ENCODE measurements at places on chromosomes 12 and 14.
A peak's percentile ranks its signal among the peaks of the same experiment; 100 is the strongest.

- DNase-seq: no peak
Measured at GRCh38 chr12:28652239-28652638, 462.0 kb downstream of the CCDC91 start.

DNA sequence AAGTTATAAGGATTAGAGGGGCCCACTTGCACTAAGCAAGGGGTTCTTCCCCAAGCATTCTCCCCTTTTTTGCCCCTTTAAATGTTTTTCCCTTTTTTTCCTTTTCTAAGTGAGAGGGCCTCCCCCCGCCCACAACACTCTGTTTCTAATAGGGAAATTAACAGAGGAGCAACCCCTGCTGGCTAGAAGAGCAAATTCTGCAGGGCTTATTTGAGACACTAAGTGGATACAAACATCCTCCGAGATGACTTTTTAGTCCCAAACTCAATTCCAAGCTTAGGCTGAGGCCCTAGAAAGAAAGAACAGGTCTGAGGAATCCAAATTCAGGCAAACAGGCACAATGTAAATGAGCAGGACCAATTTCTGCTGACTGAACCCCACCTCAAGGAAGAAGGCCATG is 138.9 kb downstream of the GPR65 start:
- no peak for DNase-seq

GRCh38 chr12:48779869-48780268 is 9.0 kb downstream of the ADCY6 start:
- no peak for DNase-seq

- DNase-seq: no peak
Measured at GRCh38 chr12:82867762-82868500, 181.2 kb downstream of the TMTC2 start.

DNA sequence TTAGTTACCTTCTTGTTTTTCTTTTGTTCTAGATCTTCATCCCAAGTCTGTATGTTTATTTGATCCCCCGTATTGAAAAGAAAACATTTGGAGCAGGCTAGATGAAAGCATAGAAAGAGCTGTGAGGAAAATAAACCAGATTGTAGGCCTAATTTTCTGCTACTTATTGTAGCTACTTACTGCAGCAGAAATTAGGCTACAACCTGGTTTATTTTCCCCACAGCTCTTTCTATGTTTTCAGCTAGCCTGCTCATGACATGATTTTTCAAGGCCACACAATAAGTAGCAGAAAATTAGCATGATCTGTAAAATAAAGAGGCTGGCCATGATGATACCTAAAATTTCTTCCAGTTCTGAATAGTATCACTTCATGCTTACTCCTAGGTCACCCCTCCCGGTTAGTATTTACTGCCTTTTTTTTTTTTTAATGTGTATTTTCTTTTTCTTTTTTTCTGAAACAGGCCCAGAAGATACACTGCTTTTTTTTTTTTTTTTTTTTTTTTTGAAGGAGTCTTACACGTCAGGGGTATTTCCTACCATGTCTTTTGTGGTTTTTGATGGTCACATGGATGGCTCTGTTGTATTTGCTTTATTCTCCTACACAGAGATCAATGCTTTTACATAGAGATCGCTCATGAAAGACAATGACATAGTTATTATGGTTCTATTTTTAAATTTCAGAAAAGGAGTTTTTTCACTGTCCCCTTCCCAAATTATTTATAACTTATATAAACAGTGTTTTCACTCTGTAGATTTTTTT is 32.3 kb downstream of the BHLHE41 start:
- DNase-seq: no peak

DNA sequence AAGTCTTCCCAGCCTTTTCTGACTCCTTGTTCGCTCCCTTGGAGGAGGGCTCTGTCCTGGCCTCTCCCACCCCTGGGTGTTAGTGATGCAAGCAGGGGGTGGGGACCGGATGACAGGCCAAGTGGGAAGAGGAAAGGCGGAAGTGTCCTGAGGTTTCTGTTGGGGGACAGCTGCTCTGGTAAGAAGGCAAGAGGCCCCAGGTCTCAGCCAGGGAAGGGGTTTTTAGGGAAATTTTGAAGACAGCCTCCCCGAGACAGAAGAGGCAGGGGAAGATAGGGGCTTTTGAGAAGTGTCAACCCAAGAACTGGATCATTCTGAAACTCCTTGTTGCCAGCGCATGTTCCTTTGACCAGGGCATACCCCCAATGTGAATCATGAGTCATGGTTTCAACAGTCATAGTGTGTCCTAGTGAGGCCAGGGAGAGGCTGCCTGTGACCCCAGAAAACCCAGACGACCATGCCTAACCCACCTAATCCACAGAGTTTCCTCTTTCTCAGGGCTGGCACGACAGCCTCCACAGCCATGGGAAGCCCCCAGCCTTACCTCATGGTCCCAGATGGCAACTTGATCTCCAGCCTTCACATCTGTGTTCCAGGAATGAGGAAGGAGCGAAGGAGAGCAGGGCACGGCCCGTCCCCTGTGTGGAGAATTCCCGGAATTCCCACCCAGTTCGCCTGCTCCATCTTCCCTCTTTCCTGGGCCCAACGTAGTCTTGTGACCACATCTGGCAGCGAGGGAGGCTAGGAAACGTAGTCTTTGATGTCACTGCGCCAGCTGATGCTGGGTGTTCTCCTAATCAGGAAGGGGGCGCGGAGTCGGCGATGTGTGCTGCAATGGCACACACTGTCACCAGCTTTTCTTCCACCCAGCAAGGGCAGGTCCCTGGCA is 4.9 kb upstream of the GPR132 start:
- DNase-seq: peak; percentile 81

- no peak for DNase-seq
Measured at GRCh38 chr14:86203843-86204242, 673.9 kb downstream of the FLRT2 start.

- DNase-seq: no peak
Measured at GRCh38 chr12:113479216-113479589, 7.5 kb upstream of the LHX5 start.

GRCh38 chr12:46459861-46460545 is 87.4 kb upstream of the SLC38A2 start:
- no peak for DNase-seq

DNA sequence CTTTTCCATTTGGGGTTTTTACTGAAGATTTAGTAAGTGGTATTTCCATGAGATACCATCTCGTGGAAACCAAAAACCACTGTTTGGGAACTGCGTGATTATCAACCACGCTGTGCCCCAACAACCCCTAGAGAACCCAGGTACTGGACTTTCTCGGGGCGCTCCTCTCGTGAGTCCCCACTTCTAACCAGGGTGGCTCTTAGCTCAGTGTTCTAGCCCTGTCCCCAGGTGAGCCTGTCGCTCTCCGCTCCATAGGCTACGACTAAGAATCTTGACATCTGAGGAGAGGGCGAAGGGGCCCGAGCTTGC is 686 bp downstream of the MCRS1 start:
- DNase-seq: no peak

- DNase-seq: peak; percentile 67
Measured at GRCh38 chr14:98926146-98926545, 345.9 kb downstream of the BCL11B start.

GRCh38 chr14:104746071-104746545 is 6.8 kb upstream of the SIVA1 start:
- no peak for DNase-seq

GRCh38 chr12:124916374-124917134 is 2.1 kb upstream of the UBC start:
- DNase-seq: no peak

DNA sequence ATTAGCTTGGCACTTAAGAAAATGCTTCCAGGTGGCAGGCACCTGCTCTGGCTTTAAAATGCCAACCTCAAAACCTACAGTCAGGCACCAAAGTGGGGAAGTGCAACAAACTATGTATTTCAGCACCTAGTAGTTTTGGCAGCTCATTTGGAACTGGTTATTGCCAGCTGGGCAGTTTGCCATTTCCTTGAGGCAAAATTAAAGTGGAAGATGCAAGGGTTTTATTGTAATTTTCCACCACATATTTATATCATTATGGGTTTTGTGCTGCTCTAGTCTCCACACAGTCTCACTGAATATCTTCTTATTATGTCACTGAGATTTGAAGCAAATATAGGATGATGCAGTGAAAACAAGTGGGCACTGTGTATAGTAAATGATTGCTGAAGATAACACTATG is 117.0 kb downstream of the PRKD1 start:
- no peak for DNase-seq

- peak; percentile 49 for DNase-seq
Measured at GRCh38 chr14:76710056-76711010, 50.9 kb upstream of the VASH1 start.

- no peak for DNase-seq
Measured at GRCh38 chr14:95320078-95320895, 579 bp upstream of the CLMN start.

GRCh38 chr12:94074980-94075629 is 73.3 kb upstream of the PLXNC1 start:
- DNase-seq: no peak

DNA sequence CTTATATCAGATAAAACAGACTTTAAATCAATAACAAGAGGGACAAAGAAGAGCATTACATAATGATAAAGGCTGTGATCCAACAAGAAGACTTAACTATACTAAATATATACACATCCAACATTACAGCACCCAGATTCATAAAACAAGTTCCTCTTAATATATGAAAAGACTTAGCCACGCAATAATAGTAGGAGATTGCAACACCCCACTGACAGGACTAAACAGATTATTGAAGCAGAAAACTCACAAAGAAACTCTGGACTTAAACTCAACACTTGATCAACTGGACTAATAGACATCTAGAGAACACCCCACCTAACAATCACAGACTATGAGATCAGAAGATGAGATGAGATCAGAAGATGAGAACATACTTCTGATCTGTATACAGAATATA is 5.7 kb upstream of the CLEC14A start:
- no peak for DNase-seq

DNA sequence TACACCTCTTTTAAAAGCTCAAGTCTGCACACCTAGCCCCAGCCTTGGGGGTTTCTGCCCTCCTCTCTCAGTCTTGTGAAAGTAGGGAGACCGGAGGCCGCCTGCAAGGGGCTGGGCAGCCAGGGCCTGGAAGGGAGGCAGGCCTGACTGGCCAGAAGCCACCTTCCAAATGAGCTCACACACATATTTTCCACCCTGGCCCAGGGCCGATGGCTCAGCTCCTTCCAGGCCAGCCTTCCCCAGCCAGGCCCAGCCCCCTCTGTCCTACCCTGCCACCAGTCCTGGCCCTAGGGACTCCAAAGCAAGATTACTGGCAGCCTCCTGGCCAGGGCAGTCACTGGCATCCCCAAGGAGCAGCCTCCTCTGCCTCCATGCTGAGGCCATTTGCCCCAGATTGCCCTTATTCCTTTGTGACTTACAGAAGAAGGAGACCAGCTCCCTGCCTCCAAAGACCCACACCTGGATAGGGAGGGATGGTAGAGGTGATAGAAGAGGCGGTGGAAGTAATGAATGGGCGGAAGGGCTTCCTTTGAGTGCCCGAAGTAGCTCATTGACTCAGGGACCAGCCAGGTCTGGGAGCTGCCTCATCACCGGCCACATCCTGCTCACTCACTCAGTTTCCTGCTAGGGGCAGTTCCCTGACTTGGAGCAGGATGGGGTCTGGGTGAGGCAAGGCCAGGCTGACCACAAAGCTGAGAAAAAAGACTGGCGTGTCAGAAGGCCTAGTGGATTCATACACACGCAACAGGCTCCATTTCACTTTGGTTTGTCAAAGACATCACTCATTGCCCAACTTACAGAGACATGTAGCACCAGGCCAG is 14.8 kb downstream of the MMP14 start:
- no peak for DNase-seq

GRCh38 chr14:21575661-21576060 is 4.2 kb downstream of the OR10G3 start:
- DNase-seq: no peak

DNA sequence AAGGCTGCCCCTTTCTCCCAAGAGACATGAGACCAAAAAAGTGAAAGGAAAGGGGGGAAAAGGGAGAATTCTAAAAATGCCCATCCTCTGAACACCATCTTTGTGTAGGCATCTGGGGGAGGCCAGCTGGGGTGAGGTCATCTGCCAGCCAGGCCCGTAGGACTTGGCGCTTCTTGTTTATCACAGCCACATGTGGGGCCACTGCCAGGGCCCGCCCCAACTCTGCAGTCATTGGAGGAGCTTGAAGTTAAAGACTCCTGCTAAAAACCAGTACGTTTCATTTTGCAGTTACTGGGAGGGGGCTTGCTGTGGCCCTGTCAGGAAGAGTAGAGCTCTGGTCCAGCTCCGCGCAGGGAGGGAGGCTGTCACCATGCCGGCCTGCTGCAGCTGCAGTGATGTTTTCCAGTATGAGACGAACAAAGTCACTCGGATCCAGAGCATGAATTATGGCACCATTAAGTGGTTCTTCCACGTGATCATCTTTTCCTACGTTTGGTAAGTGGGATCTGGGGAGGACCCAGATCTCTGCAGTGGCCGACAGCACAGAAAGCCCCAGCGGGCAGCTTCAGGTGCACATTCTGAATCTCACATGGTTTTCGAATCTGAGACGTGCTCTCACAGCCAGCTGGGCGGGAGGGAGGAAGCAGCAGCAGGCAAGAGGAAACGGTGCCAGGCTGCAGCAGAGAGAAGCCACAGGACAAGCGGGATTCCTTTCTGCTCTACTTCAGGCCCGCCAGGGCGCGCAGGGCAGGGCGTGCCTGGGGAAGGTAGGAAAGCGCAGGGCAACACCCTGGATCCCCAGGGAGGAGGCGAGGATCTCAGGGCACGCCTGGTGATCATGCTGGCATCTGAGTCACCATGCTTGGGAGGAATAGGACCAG is at the start of gene P2RX7:
Gene P2RX7, plus strand, starts transcription at position 276 of the 881 bp plus-strand sequence. Its CDS starts 95 bp downstream, at position 371.
- DNase-seq: peak; percentile 81

GRCh38 chr12:95182868-95183415 is 34.3 kb downstream of the FGD6 start:
- DNase-seq: no peak

DNA sequence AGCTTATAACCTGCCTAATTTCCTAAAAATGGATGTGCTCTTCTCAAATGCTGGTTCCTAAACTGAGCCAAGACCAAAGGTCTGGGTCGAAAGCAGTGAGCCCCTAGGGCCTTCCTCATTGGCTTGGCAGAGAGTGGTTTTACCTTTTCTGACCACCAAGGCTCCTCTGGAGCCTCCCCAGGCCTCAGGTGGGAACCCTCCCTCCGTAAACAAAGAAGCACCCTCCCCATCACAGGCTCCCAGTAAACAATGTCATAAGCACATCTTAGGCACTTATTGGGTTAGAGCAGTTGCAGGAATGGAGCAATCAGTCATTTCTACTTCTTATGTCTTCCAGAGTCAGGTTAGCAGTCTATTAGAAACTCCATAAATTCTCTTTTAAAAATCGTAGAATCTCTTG is 6.0 kb downstream of the CHPT1 start:
- no peak for DNase-seq

GRCh38 chr12:40726366-40726765 is 34.1 kb downstream of the CNTN1 start:
- no peak for DNase-seq
